ENCODE measurements at places on chromosomes 2 and 18.

- no peak for DNase-seq
These were observed 36.8 kb downstream of the KCTD1 start for GRCh38 chr18:26511339-26512071.

- DNase-seq, result no peak
These were observed 134.1 kb upstream of the CXCR4 start for GRCh38 chr2:136251885-136252585.

DNA sequence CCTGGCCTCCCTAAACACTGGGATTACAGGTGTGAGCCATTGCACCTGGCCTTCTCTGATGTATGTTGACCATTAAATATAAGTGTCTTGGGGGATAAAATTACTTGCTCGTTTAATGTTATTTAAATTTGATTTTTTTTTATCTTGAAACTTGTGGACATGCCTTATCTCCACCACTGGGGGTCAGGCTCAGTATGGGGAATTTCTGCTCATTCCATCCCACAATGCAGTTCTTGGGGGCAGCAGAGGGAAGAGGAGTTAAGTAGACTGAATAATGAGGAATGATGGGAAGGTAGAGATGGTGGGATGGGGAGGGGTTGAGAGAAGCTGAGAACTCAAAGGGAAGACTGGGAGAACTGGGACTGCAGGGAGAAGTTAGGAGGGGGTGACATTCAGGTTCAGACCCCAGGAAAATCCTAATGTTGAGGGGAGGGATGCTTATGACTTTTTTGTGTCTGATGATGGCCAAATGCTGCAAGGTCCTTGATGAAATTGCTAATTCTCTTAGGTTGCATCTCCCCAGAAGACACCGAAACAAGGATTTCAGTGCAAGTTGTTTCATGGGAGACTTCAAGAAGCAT, 174.2 kb downstream of the MIB1 start:
- peak; percentile 7 for DNase-seq

GRCh38 chr2:118249531-118249930, 161.3 kb downstream of the INSIG2 start:
- DNase-seq, result no peak

- no peak for DNase-seq
These were observed 71.3 kb downstream of the ASXL2 start for GRCh38 chr2:25806941-25807340.

DNA sequence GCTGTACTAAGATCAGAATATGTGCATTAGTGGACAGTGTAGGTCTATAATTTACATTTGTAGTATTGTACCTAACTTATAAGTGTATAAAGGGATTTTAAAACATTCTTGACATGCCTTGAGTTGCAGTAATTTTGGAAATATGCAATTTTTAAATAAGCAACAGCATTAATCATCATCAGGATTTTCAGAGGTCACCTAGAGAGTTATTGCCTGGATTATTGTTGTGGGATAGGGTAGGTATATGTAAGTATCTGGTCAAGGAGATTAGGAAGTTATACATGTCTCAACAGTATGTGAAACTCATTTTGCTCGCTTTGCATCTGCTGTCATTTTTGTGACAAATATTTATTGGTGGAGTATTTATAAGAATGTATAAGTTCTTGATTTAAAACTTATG, 184.2 kb downstream of the WDR7 start:
- no peak for DNase-seq

GRCh38 chr2:145593991-145594614, 1074.2 kb upstream of the ZEB2 start:
- no peak for DNase-seq

Data from NCI-H1694 treated with DMSO at 0.1 percent for 48 hours (cell line).